ENCODE measurements at places on chromosomes 6 and 20. TPM values are rescaled to one million over a fixed set of nuclear protein-coding genes. Genes with fewer than 3 reads are reported as not detected.

TMEM14B gene
- polyA plus RNA-seq: 92.2 TPM

OR2J3 gene
- not detected for polyA plus RNA-seq

ELOVL4 gene
- polyA plus RNA-seq: 1.8 TPM

HLA-DMB gene
- polyA plus RNA-seq: 11.0 TPM

KIAA0408 gene
- polyA plus RNA-seq: 2.1 TPM

NRN1 gene
- 31.9 TPM for polyA plus RNA-seq

ZNF217 gene
- 20.8 TPM for polyA plus RNA-seq

GMPR gene
- 32.5 TPM for polyA plus RNA-seq

PI16 gene
- polyA plus RNA-seq: 7.7 TPM

E2F1 gene
- 4.1 TPM for polyA plus RNA-seq

GRCh38 chr6:167303675-167304625 lies 12.8 kb downstream of the UNC93A start:
- no peak for DNase-seq
- no peaks in the 10 kb centered on the region for H3K36me3 ChIP-seq
- H3K4me1 ChIP-seq: no peaks in the 10 kb centered on the region
- H3K27me3 ChIP-seq: no peaks in the 10 kb centered on the region

DNA sequence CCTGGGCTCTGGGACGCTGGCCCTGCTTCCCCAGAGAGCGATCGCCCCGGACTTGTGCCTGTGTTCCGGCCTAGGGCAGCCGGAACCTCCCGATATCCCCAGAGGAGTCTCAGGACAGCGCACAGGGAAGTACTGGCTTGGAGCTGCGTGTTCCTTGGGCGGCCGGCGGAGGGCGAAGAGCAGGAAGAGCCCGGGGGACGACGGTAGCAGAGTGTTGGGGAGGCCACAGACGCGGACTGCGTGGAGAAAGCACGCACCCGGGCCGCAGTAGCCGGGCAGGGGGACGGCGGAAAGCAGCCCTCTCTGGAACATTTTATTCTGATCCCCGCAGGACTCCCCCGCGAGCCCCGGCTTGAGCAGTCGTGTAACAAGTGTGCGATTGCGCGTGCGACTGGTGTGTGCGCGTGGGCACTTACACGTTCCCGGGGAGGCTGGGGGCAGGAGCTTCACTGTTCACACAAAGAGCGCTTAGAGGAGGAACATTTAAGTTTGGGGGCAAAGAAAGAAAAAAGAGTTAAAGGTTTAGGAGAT lies 36.1 kb downstream of the NCR2 start:
- peaks cover 11% of the 10 kb centered on the region for H3K4me1 ChIP-seq
- H3K27ac ChIP-seq: no peak overlapping the region
- peak overlapping the region; percentile 21 for H3K4me3 ChIP-seq
- peaks cover 11% of the 10 kb centered on the region for H3K27me3 ChIP-seq
- peak; percentile 32 for DNase-seq

- no peaks in the 10 kb centered on the region for H3K36me3 ChIP-seq
- no peak overlapping the region for H3K4me3 ChIP-seq
- H3K4me1 ChIP-seq: peaks cover 1% of the 10 kb centered on the region
- no peak for DNase-seq
- H3K27ac ChIP-seq: no peak overlapping the region
Measured at GRCh38 chr6:34243131-34243771, 5.6 kb downstream of the SMIM29 start.

DNA sequence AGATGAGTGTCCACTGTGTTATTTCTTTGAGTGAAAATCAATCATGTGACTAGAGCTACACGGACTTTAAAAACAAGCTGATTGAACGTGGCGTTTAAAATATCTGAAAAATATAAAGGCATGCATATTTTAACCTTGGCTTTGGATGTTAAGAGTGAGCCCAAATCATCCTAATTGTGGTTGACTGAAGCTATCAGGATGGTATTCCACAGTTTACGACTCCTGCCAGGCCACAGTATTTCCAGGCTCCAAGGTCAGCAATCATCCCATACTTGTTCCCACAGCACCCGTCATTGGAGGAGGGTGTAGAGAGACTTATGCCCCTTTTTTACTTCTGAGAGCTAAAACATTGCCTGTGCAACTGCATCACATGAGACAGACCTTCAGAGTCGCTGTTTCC lies 43.2 kb upstream of the TMX4 start:
- no peak overlapping the region for H3K4me3 ChIP-seq
- no peak overlapping the region for H3K27ac ChIP-seq
- H3K27me3 ChIP-seq: no peaks in the 10 kb centered on the region
- DNase-seq: no peak
- H3K36me3 ChIP-seq: no peaks in the 10 kb centered on the region
- H3K4me1 ChIP-seq: no peaks in the 10 kb centered on the region

DNA sequence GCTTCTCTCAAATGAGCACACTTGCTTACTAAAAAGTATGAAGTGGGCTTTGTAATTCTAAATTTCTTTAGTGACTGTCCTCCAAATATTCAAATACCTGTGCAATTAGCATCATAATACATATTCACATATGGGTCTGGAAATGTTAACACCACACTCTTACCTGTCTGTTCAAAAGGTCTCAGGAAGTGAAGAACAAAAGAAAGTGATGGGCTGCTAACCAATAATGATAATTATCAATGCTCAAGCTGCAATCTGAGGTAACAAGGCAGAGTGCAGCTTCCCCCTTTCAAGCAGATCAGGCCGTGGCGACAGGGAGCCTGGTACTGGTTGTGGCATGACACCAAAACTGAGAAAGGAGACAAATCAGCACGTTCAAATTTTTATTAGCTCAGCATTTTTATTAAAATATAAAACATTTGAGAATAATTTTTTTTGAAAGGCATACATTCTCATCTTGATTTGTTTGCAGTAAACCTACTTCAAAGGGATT lies 1044.7 kb upstream of the EPHA7 start:
- H3K4me1 ChIP-seq: no peaks in the 10 kb centered on the region
- DNase-seq: no peak
- no peak overlapping the region for H3K4me3 ChIP-seq
- no peaks in the 10 kb centered on the region for H3K36me3 ChIP-seq

DNA sequence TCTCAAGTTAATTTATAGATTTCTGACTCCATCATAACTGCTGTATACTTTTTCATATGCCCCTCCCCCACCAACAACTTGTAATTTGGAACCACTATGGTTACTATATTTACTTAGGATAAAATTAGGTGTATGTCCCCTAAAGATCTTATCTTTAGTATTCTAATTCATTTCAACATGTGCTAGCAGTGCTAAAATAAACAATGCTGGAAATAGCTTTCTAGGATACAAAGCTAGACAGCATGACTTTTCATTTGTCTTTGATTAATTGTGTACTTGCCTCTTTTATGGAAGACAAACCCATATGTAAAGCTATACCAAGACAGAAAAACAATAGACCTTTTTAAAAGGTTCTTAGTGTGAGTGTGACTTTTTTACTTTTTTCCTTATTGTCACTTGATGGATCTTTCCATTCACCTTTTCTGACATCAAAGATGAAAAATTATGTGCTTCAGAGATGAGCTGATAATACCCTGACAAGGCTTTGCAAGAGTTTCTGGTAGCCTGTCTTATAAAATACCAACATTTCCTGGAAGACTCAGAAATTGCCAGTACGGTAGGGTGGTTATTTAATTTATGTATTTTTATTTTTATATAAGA lies 31.2 kb upstream of the POPDC3 start:
- H3K4me3 ChIP-seq: no peak overlapping the region
- H3K36me3 ChIP-seq: no peaks in the 10 kb centered on the region
- no peak overlapping the region for H3K27ac ChIP-seq
- H3K4me1 ChIP-seq: no peaks in the 10 kb centered on the region
- no peak for DNase-seq
- H3K27me3 ChIP-seq: no peaks in the 10 kb centered on the region

- H3K4me1 ChIP-seq: no peaks in the 10 kb centered on the region
- H3K4me3 ChIP-seq: no peak overlapping the region
- no peak for DNase-seq
- H3K27me3 ChIP-seq: no peaks in the 10 kb centered on the region
Measured at GRCh38 chr6:90409700-90410099, 113.1 kb upstream of the BACH2 start.

- H3K27ac ChIP-seq: no peak overlapping the region
- H3K27me3 ChIP-seq: no peaks in the 10 kb centered on the region
- no peak overlapping the region for H3K4me3 ChIP-seq
- no peak for DNase-seq
- H3K4me1 ChIP-seq: no peaks in the 10 kb centered on the region
- H3K36me3 ChIP-seq: no peaks in the 10 kb centered on the region
Measured at GRCh38 chr20:34458631-34459030, 57.6 kb upstream of the DYNLRB1 start.

- H3K36me3 ChIP-seq: no peaks in the 10 kb centered on the region
- DNase-seq: no peak
- no peak overlapping the region for H3K4me3 ChIP-seq
- H3K27ac ChIP-seq: no peak overlapping the region
Measured at GRCh38 chr20:5279661-5280060, 37.1 kb downstream of the PROKR2 start.

DNA sequence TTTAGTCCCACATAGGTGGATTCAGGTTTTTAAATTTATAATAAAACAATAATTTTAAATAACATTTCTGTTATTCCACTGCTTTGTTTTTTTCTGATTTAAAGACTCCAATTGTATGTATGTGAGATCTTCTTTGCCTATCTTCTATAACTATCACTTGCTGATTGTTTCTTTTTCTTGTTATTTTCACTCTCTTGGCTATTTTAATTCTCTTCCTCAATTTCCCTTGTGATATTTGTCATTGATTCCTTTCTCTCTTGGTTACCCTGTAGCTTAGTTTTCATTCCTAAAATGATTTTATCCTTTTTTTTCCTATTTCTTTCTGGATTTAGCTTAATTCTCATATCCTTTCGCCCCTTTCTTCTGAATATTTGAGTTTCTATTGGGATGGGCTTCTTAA lies 227.3 kb upstream of the TENT5A start:
- H3K36me3 ChIP-seq: no peaks in the 10 kb centered on the region
- no peak overlapping the region for H3K27ac ChIP-seq
- no peaks in the 10 kb centered on the region for H3K27me3 ChIP-seq
- no peak for DNase-seq
- no peaks in the 10 kb centered on the region for H3K4me1 ChIP-seq
- H3K4me3 ChIP-seq: no peak overlapping the region

DNA sequence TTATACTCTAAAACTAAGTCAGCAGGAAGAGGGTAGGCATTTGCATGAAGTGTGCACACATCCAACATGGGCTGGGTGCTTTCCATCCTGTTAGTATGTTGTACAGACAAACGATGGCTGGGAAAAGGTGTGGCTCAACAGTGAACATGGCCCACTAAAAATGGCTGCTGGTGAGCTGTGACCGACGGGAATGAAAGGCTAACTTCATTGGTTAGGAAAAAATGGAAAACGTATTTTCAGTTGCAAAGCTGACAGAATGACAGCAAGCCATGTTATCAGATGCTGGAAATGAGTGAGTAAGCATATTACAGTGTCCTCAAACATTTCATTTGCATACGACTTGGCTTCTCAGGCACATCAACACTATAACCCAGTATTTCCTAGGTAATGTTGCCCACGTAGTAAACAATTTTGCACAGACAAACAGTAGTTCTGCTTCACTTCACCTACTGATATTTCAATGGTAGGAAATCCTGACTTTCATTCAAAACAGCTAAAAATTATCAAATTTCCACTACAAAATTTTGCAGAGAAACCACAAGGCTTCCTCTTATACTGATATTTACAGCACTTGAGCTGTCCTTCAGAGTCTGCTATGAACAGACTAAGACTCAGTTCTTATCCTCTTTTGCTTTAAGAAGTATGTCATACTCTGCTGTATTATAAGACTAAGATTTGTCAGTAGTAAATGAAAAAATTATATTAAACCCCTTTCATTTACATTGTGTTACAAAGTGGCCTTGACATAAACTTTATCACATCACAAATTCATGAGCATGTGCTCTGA lies 98.9 kb downstream of the IRF4 start:
- H3K36me3 ChIP-seq: no peaks in the 10 kb centered on the region
- no peaks in the 10 kb centered on the region for H3K4me1 ChIP-seq
- DNase-seq: no peak

GRCh38 chr6:166691199-166691598 lies 64.1 kb upstream of the RPS6KA2 start:
- no peak overlapping the region for H3K27ac ChIP-seq
- no peaks in the 10 kb centered on the region for H3K36me3 ChIP-seq
- peaks cover 3% of the 10 kb centered on the region for H3K4me1 ChIP-seq
- no peak for DNase-seq
- H3K4me3 ChIP-seq: no peak overlapping the region
- no peaks in the 10 kb centered on the region for H3K27me3 ChIP-seq

DNA sequence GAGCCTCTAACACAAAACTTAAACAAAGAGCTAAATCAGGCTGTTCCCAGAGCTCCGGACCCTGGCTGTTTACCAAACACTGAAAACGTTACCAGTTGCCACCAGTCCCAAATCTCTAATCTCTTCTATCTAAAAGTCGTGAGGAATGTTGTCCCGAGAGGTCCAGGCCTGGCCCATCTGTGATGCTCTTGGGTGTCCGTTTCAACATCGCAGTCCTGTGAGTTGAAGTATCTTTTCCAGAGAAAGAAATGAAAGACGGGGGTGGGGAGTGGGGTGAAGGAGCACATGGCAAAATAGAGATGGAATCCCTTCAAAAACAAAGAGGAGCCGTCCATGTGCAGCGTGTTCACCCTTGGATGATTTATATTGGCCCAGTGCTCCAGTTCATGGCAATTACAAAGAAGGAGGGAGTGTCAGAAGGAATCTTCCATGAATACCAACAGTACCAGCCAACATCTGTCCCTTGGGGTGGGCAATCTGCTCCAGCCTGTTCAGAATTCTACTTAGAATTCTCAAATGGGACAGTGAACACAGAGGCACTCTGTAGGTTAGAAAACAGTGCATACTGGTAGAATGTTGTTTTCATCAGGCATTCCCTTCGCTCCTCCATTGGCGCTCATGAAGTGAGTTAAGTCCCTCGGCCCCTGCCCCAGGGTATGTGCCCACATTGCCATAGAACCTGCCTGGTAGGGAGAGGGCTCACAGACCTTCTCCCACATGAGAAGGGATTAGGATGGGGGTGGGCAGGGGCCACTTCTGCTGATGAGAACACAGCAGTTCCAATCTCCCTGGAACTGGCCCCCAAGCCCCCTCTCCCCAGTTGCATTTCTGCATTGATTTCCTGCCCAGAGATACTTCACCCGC lies 112.1 kb downstream of the LY86 start:
- no peak for DNase-seq
- H3K36me3 ChIP-seq: no peaks in the 10 kb centered on the region
- peaks cover 21% of the 10 kb centered on the region for H3K4me1 ChIP-seq
- peak overlapping the region; percentile 1 for H3K27ac ChIP-seq
